Activated CD8-positive, alpha-beta T cell treated with anti-CD3 and anti-CD28 coated beads, Interleukin-2, amount 10 ng/mL, durations not matched to agents 7 days and 5 days (primary cell): ENCODE measurements at places on chromosomes 12 and 14. TPM values are rescaled to one million over a fixed set of nuclear protein-coding genes. Genes with fewer than 3 reads are reported as not detected.

Gene AKAP3
- 2.8 TPM for total RNA-seq

DNA sequence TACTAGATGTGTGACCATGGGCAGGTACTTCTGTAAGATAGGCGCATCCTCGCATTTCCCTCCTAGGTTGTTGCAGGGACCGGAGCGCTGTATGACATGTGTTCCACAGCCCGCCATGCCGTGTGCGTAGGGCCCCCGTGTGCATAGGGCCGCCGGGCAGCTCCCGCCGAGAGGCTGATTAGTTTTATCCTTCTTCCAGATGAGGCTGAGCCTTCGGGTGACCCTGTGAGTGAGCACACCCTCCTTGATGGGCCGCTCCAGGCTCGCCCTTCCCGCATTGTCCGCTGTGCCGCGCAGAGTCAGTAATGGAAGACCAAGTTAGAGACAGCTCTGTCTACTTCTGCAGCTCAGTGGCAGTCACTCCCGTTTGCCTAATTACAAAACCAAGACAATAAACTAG is 72.9 kb upstream of the DYNC1H1 start:
- DNase-seq, result no peak

DNA sequence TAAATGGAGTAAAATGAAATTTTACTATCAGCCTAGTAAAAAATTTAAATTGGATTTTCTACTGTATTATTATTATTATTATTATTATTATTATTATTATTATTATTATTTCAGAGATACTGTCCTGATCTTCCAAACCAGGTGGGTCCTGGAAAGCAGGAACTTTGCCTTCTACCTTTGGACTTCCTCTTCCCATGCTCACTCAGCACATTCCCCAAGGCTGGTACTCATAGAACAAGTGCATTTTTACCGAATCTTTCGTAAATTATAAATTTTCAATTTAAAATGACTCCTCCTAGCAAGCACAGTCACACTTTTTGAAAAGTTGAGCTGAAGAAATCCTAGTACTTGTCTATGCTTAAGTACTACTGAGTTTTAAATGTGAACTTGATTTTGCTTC is 29.7 kb downstream of the BHLHE41 start:
- no peak for DNase-seq

DNA sequence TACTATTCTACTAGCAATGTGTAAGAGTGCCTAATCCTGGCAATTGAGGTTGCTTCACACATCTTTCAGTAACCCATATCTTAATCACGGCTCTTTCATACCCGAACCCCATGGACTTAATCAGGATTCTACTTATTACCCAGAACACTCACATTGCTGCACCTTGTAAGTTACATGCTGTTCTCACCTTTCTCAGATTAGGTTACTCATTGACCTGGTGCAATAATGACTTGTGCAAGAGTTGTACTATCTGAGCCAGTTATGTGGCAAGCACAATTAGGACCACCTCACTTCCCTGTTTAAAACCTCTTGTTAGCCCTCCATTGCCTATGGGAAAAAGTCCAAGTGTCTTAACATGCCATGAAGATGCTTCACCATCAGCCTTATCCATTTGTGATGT is 306.7 kb upstream of the E2F7 start:
- no peak for DNase-seq

- DNase-seq, result no peak
Measured at GRCh38 chr14:62066304-62066703, 304.1 kb downstream of the SNAPC1 start.

- DNase-seq, result no peak
Measured at GRCh38 chr14:75645056-75645455, 15.6 kb downstream of the ERG28 start.
